ENCODE measurements at places on chromosomes 6 and 20. TPM values are rescaled to one million over a fixed set of nuclear protein-coding genes. Genes with fewer than 3 reads are reported as not detected.

The ZSCAN31 gene
- total RNA-seq, result 2.3 TPM

The PEX6 gene
- total RNA-seq, result 29.9 TPM

The SLC22A7 gene
- total RNA-seq, result not detected

The THBD gene
- 37.5 TPM for total RNA-seq

The SLC17A3 gene
- not detected for total RNA-seq

The NMBR gene
- not detected for total RNA-seq

The CYP24A1 gene
- not detected for total RNA-seq

The HAO1 gene
- not detected for total RNA-seq

The F13A1 gene
- 27.5 TPM for total RNA-seq

The OR12D3 gene
- not detected for total RNA-seq

The MAP1LC3A gene
- total RNA-seq, result 19.8 TPM

All from stomach (tissue), 19 donors.